ENCODE measurements at places on chromosomes 3 and 15. TPM values are rescaled to one million over a fixed set of nuclear protein-coding genes. Genes with fewer than 3 reads are reported as not detected.

DNA sequence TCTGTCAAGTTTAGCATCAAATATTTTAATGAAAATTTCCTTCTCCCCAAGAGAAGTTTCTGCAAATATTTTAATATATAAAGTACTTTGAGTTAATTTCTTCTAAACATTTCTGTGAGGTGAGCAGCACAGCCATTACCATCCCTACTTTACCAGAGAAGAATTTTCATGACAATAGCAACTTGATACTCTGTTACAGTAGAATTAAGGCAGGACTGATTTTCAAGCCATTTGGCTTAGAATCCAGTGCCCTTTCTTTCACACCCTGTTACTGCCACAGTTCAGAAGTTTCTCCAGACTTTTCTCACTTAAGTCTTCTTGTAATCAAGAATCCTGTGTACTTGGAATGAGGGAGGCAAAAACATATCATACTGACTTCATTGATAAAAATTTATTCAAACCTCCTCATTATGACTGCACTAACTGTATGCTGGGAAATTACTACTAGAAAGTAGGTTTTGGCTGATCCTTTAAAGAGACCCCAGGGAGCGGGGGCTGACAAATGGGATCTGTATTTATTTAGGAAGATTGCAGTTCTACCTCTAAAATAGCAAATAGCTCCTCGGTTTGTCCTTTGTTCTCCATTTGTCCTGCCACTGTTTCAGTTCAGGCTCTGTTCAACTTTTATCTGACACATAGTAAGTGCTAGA is 557.0 kb upstream of the SGO1 start:
- H3K27ac ChIP-seq, result no peak overlapping the region
- no peaks in the 10 kb centered on the region for H3K27me3 ChIP-seq
- H3K4me1 ChIP-seq, result no peaks in the 10 kb centered on the region
- H3K4me3 ChIP-seq, result no peak overlapping the region

GRCh38 chr3:61903931-61904657 is 342.7 kb downstream of the PTPRG start:
- H3K4me1 ChIP-seq, result peaks cover 24% of the 10 kb centered on the region
- no peak overlapping the region for H3K4me3 ChIP-seq
- DNase-seq, result peak; percentile 86
- no peaks in the 10 kb centered on the region for H3K36me3 ChIP-seq
- peak overlapping the region; percentile 60 for H3K27ac ChIP-seq
- no peaks in the 10 kb centered on the region for H3K27me3 ChIP-seq

DNA sequence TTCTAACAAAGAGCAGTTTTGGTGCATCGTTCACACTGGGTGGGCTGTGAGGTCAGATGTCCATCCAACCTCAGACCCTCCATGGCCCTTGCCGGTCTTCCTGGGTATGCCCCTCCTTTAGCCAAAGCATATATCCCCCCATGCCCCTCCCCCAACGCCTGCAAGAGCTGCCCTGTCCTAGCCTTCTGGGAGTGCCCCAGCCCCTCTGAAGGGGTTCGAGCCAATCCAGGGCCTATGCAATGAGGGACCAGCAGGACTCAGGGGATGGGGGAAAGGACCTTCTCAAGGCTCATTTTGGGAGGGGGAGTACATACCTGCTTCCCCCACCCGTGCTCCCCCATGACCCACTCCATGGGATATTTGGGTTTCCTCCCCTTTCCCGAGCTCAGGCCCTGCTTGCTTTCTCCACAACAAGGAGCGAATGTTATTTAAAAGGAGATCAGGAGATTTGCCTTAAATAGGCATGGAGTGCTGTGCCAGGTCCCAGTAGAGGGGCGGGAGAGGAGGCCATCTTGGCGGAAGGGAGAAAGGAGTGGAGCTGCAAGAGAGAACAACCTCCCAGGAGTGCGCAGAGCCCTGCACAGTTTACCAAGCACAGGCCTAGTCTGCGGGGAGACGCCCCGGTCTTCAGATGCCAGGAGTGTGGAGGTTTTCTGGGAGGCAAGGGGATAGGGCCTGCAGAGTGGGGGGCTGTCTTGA is 18.2 kb downstream of the PIF1 start:
- no peaks in the 10 kb centered on the region for H3K36me3 ChIP-seq
- peaks cover 2% of the 10 kb centered on the region for H3K4me1 ChIP-seq
- no peak overlapping the region for H3K4me3 ChIP-seq
- DNase-seq, result no peak
- peaks cover 6% of the 10 kb centered on the region for H3K27me3 ChIP-seq

DNA sequence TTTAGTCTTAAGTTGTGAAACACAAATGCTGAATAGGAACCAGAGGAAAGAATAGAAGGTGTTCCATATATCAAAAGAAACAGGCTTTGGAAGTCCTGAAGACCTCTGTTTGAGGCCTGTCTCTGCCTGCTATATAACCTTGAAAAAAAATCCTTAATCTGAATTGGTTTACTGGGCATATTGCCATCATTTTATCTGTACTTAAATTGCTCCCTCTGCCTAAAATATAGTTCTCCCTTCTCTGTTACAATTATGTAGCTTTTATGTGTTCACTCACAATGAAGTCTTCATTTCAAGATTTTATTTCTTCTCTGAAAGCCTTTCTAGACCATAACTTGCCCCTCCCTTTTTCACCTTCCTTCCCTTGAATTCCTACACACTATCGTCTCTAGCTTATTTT is 21.2 kb downstream of the ARL13B start:
- H3K27me3 ChIP-seq, result no peaks in the 10 kb centered on the region
- no peak for DNase-seq
- no peak overlapping the region for H3K4me3 ChIP-seq
- H3K36me3 ChIP-seq, result no peaks in the 10 kb centered on the region
- no peak overlapping the region for H3K27ac ChIP-seq
- H3K4me1 ChIP-seq, result no peaks in the 10 kb centered on the region

DNA sequence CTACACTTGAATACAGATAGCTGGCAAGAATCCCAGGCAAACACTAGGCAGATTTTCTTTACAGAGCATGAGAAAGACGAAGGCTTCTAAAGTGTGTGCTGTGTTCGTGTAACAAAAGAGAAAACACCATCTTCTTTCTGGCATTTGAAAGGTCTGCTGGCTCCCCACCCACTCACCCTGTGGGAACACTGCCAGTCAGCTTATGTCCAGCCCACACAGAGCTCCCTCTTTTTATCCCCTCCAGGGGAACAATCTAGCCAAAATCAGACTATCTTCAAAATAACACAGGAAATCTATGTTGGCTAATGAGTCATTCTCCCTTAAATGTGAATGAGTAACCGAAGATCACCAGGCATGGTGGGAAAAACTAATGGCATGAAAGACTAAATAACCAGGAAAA is 45.6 kb upstream of the PAQR5 start:
- no peaks in the 10 kb centered on the region for H3K36me3 ChIP-seq
- no peak overlapping the region for H3K27ac ChIP-seq
- no peak overlapping the region for H3K4me3 ChIP-seq
- no peaks in the 10 kb centered on the region for H3K27me3 ChIP-seq
- DNase-seq, result peak; percentile 45

DNA sequence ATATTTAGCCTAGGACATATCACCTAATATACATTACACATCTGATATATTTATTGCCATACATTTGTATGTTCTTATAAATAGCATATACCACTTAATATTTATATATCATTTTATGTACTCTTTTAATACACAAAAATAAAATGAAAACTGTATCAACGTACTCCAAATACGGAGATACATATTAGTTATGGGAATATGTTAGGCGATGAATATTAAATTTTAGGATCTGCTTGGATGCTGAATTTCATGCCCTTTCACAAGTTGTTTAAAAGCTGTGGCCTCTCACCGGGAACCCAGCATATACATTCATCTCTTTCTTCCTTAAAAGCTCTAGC is 50.6 kb downstream of the ZIC4 start:
- no peaks in the 10 kb centered on the region for H3K36me3 ChIP-seq
- DNase-seq, result no peak

- no peak for DNase-seq
- no peaks in the 10 kb centered on the region for H3K27me3 ChIP-seq
- H3K4me1 ChIP-seq, result no peaks in the 10 kb centered on the region
- no peak overlapping the region for H3K27ac ChIP-seq
Observed at GRCh38 chr3:173735841-173736240, 338.3 kb downstream of the NLGN1 start.

GRCh38 chr3:113831103-113831355 is 7.6 kb upstream of the GRAMD1C start:
- no peaks in the 10 kb centered on the region for H3K36me3 ChIP-seq
- no peak overlapping the region for H3K27ac ChIP-seq
- H3K27me3 ChIP-seq, result no peaks in the 10 kb centered on the region
- no peaks in the 10 kb centered on the region for H3K4me1 ChIP-seq

GRCh38 chr3:194300382-194300758 is 50.8 kb downstream of the CPN2 start:
- H3K36me3 ChIP-seq, result no peaks in the 10 kb centered on the region
- H3K4me1 ChIP-seq, result peaks cover 14% of the 10 kb centered on the region
- H3K27ac ChIP-seq, result peak overlapping the region; percentile 91
- H3K4me3 ChIP-seq, result no peak overlapping the region
- DNase-seq, result peak; percentile 97

DNA sequence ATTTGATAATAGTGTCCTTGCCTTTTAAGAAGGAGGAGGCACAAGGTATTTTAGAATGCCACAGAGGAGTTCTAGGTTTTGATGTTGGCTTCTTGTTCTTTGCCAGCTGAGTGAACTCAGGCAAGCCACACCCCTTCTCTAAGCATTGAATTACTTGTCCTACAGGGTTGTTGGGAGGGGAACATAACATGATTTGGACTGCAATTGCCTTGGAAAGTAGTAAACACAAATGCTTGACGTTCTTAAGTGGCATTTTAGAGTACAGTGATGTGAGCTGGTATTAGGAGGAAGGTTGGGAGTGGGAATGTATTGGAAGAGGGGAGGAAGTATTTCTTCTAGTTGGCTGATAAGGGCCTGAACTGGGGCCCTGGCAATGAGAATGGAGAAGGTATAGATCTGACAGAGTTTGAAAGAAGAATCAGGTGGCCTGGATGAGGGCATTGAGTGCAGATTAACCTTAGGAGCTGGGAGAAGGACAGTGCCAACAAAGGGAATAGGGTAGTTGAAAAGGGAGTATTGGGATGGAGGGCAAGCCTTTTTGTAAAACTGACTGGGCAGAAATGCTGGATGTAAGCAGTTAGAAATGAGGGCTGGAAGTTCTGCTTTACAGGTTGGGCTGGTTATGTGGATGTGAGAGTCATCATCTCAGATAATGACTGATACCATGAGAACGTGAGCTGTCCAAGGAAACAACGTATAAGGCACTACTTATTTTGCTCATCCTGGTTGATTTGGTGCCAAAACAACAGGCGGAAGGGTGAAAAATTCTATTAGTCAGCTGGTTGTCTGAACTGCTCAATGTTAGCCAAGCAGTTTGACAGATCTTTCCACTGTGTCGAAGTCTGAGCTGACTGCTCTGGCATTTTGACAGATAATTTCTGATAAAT is 16.7 kb downstream of the KAT2B start:
- no peak overlapping the region for H3K4me3 ChIP-seq
- DNase-seq, result peak; percentile 42
- H3K27ac ChIP-seq, result no peak overlapping the region
- no peaks in the 10 kb centered on the region for H3K27me3 ChIP-seq
- peaks cover 24% of the 10 kb centered on the region for H3K4me1 ChIP-seq
- no peaks in the 10 kb centered on the region for H3K36me3 ChIP-seq

DNA sequence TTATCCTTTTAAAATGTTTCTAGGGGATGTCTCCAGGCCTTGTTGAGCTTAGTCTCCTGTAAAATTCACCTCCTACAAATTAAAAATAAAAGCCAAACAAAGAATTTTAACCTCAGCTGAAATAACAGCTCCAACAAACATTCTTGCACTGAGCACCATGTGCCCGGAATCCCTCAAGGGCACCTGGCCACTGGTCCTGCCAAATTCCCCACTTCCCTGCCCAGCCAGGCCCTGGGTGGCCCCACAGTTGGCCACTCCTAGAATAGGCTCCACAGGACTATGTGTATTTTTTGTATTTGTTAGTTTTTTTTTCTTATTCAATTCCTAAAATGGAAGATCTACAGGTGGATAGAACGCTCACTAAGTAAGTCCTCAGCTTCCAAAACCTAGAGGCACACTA is 33.1 kb upstream of the PLA2G4E start:
- peaks cover 15% of the 10 kb centered on the region for H3K27me3 ChIP-seq
- no peak overlapping the region for H3K27ac ChIP-seq
- H3K4me1 ChIP-seq, result peaks cover 48% of the 10 kb centered on the region

DNA sequence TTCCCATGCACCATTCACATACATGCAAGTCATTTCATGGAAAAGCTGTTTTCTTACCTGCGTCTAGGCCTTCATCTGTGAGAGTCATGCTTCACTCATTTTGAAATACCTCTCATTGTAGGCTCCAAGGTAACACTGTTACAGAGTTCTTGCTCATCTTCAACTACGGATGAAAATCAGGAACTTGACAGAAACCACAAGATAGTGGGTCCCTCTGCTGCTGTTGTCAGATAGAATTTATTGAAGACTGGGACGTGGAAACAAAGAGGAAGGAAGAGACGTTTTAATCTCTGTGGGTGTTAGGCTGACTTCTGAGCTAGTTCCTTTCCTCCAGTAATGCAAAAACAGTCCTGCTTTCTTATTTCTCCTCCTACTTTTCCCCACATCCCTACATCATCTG is at the start of gene P2RY14:
TSS of gene P2RY14 (minus strand) at position 313 of the 400 bp plus-strand sequence. CDS start 64,226 bp downstream, outside the sequence.
- H3K27ac ChIP-seq, result no peak within 1 kb of the TSS
- no peaks in the 10 kb centered on the region for H3K4me1 ChIP-seq
- no peak within 1 kb of the TSS for H3K4me3 ChIP-seq
- no peaks in the 10 kb centered on the region for H3K36me3 ChIP-seq
- DNase-seq, result peak; percentile 48
- H3K27me3 ChIP-seq, result no peaks in the 10 kb centered on the region

DNA sequence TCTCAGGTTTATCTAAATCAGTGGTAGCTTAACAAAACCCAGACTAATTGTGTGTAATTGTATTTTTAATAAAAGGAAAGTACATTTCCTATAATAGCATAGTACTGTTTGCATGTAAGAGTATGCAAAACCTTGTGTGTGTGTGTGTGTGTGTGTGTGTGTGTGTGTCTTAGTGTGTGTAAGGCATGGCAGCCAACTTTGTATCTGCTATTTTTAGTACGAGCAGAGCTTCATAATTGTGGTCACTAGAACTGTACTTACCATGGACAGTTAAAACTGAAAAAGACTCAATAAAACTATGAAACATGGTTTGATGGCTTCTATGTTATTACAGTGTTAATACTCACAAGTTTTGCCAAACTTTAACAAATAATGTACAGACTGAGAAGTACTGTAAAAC is 6.2 kb downstream of the P2RY1 start:
- no peak overlapping the region for H3K4me3 ChIP-seq
- H3K4me1 ChIP-seq, result peaks cover 5% of the 10 kb centered on the region
- H3K27ac ChIP-seq, result no peak overlapping the region
- H3K27me3 ChIP-seq, result peaks cover 1% of the 10 kb centered on the region
- DNase-seq, result peak; percentile 27

GRCh38 chr15:75178171-75178937 is 23.3 kb upstream of the C15orf39 start:
- H3K27ac ChIP-seq, result no peak overlapping the region
- peaks cover 16% of the 10 kb centered on the region for H3K27me3 ChIP-seq
- peaks cover 47% of the 10 kb centered on the region for H3K4me1 ChIP-seq

Gene SAMD7
- total RNA-seq, result not detected

Gene ALDH1A2
- total RNA-seq, result 24.7 TPM

Gene RAD51
- total RNA-seq, result 3.6 TPM

Gene ADPRH
- total RNA-seq, result 4.0 TPM

Gene EAF2
- 9.5 TPM for total RNA-seq

Gene LNP1
- total RNA-seq, result 5.9 TPM

Gene ZSCAN2
- total RNA-seq, result 11.5 TPM

Gene ERC2
- total RNA-seq, result 2.0 TPM

Gene TOPAZ1
- not detected for total RNA-seq

Gene ZNF662
- 13.0 TPM for total RNA-seq

Gene HCN4
- not detected for total RNA-seq

Gene TMEM40
- total RNA-seq, result 6.4 TPM

Gene FANCD2
- total RNA-seq, result 8.2 TPM

Gene UBAP1L
- 2.6 TPM for total RNA-seq

Gene PDCD10
- 37.1 TPM for total RNA-seq

Measured in muscle of leg (tissue), 16 donors.